SJSA1 (cell line): ENCODE measurements at places on chromosomes 1 and 21.

DNA sequence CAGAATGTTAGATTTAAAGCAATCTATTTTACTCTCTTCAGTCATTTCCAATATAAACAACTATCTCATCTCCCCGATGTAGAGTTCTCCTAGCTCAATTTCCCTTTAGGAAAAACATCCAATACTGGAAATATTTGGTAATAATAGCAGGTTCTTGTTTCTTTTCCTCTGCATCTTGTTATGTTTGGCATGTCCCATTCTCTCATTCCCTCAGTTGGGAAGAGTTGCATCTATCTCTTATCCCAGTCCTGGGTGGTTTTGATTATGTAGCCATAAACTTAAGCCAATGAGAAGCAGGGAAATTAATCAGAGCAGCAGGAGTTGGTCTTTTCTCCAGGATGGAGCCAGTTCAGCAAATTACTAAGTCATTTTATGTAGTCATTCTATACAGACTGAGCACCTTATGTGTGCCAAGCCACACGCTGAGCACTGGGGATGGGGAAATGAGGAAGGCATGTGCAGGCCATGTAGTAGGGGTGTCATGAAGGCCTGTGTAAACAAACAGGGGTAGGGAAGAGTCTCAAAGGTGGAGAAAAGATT is 418.2 kb upstream of the NFIA start:
- no peak for DNase-seq

DNA sequence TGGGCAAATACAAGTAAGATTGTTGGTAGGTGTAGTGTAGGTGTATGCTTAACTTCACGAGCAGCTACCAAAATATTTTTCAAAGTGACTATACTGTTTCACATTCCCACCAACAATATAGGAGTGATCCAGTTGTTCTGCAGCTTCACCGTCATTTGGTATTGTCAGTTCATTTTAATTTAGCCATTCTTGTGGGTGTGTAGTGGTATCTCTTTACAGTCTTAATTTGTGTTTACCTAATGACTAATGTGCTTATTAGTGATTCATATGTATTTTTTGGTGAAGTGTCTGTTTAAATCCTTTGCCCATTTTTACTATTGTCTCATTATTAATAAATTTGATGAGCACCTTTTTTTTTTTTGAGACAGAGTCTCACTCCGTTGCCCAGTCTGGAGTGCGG is 35.4 kb downstream of the RCSD1 start:
- DNase-seq, result no peak

DNA sequence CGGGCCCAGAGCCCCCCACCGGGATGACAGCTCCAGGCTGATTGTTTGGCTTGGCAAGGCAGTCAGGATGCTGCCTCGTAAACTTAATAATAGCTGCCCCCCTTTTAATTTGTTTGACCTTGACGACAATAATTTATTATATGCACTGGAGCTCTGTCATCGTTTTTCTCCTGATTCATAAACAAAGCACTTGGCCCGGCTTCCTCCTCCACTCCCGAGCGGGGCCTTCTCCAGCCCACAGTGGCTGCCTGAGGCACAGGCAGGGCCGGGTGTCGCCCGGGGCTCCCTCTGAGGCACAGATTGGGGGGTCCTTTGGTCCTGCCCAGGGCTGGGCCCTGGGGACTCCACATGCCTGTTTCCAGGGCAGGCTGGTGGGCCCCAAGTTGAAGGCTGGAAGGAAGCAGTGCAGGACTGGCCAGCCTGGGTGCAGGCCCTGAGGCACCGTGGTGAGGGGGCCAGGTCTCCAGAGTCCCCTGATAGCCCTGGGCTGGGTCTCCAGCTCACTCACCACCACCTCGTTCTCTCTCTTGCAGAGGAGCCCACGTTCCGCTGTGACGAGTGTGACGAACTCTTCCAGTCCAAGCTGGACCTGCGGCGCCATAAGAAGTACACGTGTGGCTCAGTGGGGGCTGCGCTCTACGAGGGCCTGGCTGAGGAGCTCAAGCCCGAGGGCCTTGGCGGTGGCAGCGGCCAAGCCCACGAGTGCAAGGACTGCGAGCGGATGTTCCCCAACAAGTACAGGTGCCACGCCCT is 52.0 kb upstream of the ARHGEF16 start:
- DNase-seq, result no peak

GRCh38 chr1:40004857-40005256 is 35.7 kb upstream of the CAP1 start:
- no peak for DNase-seq

- no peak for DNase-seq
Observed at GRCh38 chr1:151718666-151719065, 2.1 kb upstream of the CELF3 start.

DNA sequence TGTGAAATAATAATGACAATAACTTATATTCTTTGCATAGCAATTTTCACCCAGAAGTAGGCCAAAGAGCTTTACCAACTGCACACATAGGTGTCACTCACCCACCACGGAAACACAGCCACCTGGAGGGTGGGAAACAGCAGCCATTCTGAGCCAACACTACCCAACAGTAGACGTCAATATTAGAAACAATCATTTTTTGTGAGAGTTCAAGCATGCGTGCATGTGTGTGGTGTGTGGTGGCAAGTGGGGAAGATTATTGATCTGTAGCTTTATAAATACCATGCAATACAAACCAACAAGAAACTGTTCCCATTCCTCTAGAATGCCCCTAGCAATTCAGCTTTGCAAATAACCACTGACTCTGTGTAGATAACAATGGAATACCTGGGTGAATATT is 19.1 kb downstream of the PROX1 start:
- DNase-seq, result no peak
